ENCODE measurements at places on chromosomes 6 and 20.

DNA sequence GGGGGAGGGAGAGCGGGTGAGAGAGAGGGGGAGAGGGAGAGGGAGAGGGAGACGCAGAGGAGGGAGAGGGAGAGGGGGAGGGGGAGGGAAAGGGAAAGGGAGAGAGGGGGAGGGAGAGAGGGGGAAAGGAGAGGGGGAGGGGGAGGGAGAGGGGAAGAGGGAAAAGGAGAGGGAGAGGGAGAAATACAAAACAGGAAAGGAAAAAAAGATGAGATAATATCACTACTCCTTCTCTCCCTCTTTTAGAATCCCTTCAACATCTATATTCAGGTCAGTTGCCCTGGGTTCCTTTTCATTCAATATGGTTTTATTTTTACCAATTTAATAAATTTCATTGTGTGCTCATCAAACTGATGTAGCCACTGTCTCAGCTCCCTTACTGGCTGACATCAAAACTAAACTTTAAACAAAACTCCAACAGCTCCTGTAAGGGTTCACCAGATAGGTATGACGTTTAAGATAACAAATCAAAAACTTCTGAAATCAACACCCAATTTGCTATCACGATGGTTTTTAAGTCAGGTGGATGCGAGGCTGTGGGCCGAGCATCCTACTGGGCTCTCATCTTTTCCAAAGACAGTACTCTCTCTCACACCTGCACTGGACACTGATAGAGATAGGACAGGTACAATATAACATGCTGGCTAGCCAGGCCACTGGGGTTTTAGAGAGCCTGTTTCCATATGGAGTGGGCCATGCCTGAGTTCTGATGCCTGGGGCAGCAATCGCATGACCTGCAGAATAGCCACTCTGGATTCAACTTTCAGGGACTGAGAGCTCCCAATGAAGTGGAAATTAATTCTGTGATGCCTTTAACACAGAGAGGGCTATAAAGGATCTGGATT, 99.5 kb downstream of the FYN start:
- no peak for DNase-seq
- H3K4me1 ChIP-seq, result peaks cover 5% of the 10 kb centered on the region
- H3K27ac ChIP-seq, result no peak overlapping the region
- H3K36me3 ChIP-seq, result no peaks in the 10 kb centered on the region
- H3K4me3 ChIP-seq, result no peak overlapping the region
- no peaks in the 10 kb centered on the region for H3K27me3 ChIP-seq

DNA sequence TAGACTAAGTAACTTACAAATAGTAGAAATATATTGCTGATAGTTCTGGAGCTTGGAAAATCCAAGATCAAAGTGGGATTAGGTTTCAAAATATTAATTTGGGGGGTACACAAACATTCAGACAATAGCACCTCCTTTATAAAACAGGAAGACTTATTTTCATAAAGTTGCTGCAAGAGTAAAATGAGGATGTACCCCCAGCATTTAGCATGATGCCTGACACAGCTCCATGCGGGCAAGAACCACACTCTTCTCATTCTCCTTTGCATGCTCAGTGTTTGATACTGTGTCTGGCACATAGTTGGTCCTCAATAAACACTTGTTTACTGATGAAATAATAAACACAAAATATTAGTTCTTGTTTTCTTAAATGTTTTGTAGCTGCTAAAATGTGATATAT, 332.9 kb downstream of the TFAP2A start:
- no peak overlapping the region for H3K4me3 ChIP-seq
- DNase-seq, result no peak
- no peaks in the 10 kb centered on the region for H3K4me1 ChIP-seq
- no peaks in the 10 kb centered on the region for H3K36me3 ChIP-seq

- no peaks in the 10 kb centered on the region for H3K4me1 ChIP-seq
- no peak overlapping the region for H3K27ac ChIP-seq
- H3K27me3 ChIP-seq, result no peaks in the 10 kb centered on the region
- H3K4me3 ChIP-seq, result no peak overlapping the region
- no peak for DNase-seq
These were observed 132.7 kb upstream of the SLC24A3 start for GRCh38 chr20:19079536-19080299.

GRCh38 chr20:50244352-50245149, 53.9 kb downstream of the CEBPB start:
- no peak overlapping the region for H3K27ac ChIP-seq
- H3K4me3 ChIP-seq, result no peak overlapping the region
- no peaks in the 10 kb centered on the region for H3K36me3 ChIP-seq
- no peaks in the 10 kb centered on the region for H3K27me3 ChIP-seq
- H3K4me1 ChIP-seq, result peaks cover 14% of the 10 kb centered on the region

DNA sequence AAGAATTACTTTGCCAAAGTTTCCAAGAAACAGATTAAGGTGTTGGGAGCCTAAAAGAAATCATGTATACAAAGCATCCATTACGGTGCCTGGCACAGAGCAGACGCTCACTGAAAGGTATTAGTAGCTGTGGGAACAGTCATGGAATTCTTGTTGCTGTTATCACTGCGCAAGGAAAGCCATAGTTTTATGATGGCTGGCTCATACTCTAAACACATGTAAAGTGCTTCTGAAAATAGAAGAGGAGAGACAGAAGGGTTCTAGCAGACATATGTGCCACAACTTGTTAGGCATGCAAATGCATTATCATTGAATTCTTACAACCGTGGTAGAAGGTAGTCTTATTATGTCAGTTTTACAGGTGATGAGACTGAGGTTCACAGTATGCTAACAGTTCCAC, 112.4 kb downstream of the TENT5A start:
- H3K27me3 ChIP-seq, result no peaks in the 10 kb centered on the region
- H3K4me1 ChIP-seq, result peaks cover 14% of the 10 kb centered on the region
- no peak overlapping the region for H3K4me3 ChIP-seq
- H3K36me3 ChIP-seq, result no peaks in the 10 kb centered on the region
- no peak overlapping the region for H3K27ac ChIP-seq

- H3K27me3 ChIP-seq, result no peaks in the 10 kb centered on the region
- no peaks in the 10 kb centered on the region for H3K36me3 ChIP-seq
- DNase-seq, result no peak
These were observed 26.1 kb upstream of the TBC1D7 start for GRCh38 chr6:13354331-13355042.

- DNase-seq, result no peak
- no peak overlapping the region for H3K4me3 ChIP-seq
- no peaks in the 10 kb centered on the region for H3K36me3 ChIP-seq
These were observed 279.7 kb downstream of the CDC5L start for GRCh38 chr6:44667226-44667625.

GRCh38 chr6:40504274-40504673, 82.9 kb downstream of the LRFN2 start:
- no peaks in the 10 kb centered on the region for H3K36me3 ChIP-seq
- no peak overlapping the region for H3K27ac ChIP-seq
- H3K27me3 ChIP-seq, result no peaks in the 10 kb centered on the region
- H3K4me3 ChIP-seq, result no peak overlapping the region

GRCh38 chr6:72553531-72554511, 68.0 kb upstream of the KCNQ5 start:
- H3K4me3 ChIP-seq, result no peak overlapping the region
- no peak overlapping the region for H3K27ac ChIP-seq
- no peak for DNase-seq
- no peaks in the 10 kb centered on the region for H3K36me3 ChIP-seq
- H3K4me1 ChIP-seq, result no peaks in the 10 kb centered on the region
- H3K27me3 ChIP-seq, result no peaks in the 10 kb centered on the region

Measured in Caco-2 (cell line).